ENCODE measurements at places on chromosomes 16 and 17. TPM values are rescaled to one million over a fixed set of nuclear protein-coding genes. Genes with fewer than 3 reads are reported as not detected.

MAP1LC3B gene
- 45.1 TPM for total RNA-seq

OR4D1 gene
- total RNA-seq = 0.27 TPM

CDC42EP4 gene
- 1.6 TPM for total RNA-seq

MT4 gene
- not detected for total RNA-seq

CBX2 gene
- total RNA-seq = 6.5 TPM

CHST4 gene
- not detected for total RNA-seq

Data from T-helper 2 cell treated with Interferon-gamma antibody and Interleukin-4, amounts not matched to agents 100 ng/mL and 5 ng/mL, for 36 hours (primary cell).